Stimulated activated naive CD4-positive, alpha-beta T cell treated with Interleukin-2 at 50 U/mL for 16 hours (primary cell): ENCODE measurements at places on chromosomes 7 and 10.

- DNase-seq = no peak
Measured at GRCh38 chr10:3936422-3937040, 151.5 kb upstream of the KLF6 start.

GRCh38 chr10:7962592-7962991 lies 91.9 kb upstream of the GATA3 start:
- DNase-seq = no peak

- DNase-seq = no peak
Measured at GRCh38 chr7:64874114-64874513, 29.0 kb upstream of the ZNF273 start.

DNA sequence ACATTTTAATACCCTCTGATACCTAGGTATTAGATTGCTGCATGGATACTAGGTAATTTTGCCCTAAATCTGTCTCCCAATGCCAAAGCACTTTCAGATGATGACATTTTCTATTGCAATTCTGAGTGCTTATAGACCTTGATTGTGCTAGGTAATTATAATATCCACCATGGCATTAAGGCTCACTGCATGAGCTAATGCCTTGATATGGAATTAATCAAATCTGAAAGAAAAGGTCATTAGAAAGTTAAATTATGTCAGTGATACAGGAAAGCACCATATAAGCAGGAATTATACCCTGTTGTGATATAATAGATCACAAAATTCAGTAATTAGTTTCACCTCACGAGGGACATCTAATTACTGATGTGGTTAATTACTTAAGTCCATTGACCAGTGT lies 521.4 kb downstream of the DNAJB9 start:
- DNase-seq = no peak

DNA sequence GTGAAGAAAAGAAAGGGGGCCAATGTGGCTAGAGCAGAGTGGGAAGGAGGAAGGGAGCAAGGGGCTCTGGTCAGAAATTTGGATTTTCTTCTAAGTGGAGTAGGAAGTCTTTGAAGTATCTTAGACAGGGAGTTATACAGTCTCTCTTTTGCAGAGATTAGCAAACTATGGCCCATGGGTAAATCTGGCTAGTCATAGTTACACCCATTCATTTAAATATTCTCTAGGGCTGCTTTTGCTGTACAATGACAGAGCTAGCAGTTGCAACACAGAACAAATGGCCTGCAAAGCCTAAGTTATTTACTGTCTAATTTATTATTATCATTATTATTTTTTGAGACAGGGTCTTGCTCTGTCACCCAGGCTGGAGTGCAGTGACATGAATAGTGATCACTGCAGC lies 10.5 kb upstream of the LAMB4 start:
- DNase-seq = no peak

GRCh38 chr10:80771902-80772555 lies 234.3 kb downstream of the SH2D4B start:
- DNase-seq = no peak

DNA sequence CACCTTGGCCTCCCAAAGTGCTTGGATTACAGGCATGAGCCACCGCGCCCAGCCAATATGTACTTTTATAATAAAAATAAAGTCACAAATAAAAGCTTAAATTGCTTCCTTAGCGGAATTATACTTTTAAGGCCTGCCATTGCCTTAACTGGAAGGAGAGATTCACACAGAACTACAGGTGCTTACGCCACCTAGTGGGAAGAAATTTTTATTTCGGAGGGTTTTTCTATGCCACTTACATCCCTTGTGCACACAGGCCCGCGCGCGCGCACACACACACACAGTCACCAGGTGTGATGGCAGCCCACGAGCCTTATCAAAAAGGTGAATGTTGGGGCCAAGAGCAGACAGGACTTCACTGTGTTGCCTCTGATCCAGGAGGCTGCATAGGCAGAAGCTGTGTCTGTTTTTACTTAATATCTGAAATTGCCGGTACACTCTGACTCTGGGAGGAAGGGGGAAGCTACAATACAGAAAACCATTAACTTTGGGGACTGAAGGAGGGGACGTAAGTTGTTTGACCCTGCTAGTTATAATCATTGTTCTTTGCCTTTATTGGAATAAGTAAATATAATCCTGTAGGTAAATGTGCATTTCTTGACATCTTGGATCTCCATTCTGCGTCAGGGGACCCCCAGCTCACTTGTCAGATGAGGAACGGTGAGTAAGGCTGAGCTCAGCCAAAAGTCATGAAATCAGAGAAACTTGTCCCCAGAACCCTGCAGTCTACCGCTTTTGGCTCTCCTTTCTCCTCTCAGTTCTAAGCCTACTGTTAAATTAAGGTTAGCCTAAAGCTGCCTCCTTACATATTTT lies 87.1 kb downstream of the SLC16A9 start:
- no peak for DNase-seq

DNA sequence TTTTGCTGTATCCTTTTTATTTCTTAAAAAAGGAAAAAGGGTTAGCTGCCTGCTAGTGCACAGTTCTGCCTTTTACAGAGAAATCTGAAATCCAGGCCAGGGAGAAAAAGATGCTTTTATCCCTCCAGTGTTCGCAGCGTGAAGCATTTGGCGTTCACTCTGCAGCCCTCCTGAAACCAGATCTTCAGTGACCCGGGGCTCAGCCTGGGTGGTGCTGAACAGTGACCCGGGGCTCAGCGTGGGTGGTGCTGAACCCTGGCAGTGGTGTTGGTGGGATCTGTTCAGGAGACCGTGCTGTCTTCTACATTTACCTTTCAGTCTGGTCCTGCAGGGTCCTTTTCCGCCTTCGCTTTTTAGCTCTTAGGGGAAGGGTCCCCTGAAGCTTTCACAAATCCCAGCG lies 164.7 kb upstream of the KLF6 start:
- DNase-seq = no peak

GRCh38 chr10:112949143-112949823 lies 764 bp upstream of the TCF7L2 start:
- DNase-seq = no peak

DNA sequence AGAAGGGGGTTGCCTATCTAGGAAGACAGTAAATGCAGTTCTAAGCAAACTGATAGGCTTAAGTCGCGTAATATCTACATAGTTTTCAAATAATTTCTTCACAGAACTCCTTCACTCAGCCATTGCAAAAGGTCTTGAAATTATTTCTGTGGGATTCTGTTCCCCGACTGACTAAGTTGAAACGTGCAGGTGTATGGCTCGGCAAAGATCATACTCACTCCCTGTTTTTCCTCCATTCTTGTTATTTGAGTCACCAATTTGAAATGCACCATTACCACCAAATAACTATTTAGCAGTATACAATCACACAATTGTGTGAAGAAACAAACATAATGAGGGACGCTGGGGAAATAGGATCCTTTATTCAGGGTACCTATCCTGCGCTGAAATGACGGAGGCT lies 771.1 kb downstream of the GATA3 start:
- no peak for DNase-seq

- DNase-seq = no peak
Measured at GRCh38 chr10:61542596-61542995, 89.4 kb upstream of the TMEM26 start.

DNA sequence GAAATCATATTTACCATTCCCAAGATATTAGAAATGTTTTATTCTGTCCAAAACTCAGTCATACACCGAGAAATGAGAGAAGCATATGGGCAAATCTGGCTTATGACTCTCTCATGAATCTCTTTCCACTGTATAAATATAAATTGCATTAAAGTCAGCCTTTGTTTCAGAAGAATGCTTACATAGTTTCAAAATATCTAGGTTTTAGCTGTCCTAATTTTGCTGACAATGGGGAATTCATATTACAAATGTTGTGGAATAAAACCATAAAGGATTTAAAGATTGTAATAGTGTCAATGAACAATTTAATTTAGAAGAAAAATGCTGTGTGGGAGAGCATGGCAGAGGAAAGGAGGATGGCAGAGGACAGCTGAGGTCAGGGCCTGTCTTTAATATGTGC lies 185.0 kb upstream of the THSD7A start:
- DNase-seq = no peak

DNA sequence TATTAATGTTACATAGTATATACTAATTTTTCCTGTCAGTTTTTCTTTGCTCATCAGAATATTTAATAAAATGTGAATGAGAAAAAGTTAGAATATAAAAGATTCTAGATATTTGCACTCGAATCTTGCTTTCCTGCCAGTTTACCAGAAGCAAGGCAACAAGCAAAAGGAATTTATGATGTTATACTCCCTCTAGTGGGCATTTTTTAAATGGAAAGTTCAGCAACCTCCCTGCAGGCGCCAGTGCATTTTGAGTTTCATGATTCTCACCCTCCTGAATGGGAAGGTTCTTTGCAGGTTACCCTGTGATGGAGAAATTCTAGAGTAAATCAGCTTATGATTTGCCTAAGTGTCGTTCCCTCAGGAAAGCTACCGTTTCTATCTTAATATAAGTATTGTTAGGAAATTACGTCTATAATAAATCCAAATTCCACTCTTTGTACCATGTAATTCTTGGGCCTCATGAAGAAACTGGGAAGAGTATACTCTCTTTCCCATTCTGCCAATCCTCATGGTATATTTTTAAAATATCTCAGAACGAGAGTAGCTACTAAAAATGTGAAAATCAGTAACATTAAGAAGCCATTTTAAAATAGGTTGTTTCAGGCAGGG lies 350.0 kb downstream of the CRPPA start:
- DNase-seq = no peak

GRCh38 chr7:106768324-106768751 lies 96.7 kb upstream of the PIK3CG start:
- DNase-seq = no peak

- no peak for DNase-seq
Measured at GRCh38 chr10:101552442-101552841, 35.6 kb downstream of the POLL start.

DNA sequence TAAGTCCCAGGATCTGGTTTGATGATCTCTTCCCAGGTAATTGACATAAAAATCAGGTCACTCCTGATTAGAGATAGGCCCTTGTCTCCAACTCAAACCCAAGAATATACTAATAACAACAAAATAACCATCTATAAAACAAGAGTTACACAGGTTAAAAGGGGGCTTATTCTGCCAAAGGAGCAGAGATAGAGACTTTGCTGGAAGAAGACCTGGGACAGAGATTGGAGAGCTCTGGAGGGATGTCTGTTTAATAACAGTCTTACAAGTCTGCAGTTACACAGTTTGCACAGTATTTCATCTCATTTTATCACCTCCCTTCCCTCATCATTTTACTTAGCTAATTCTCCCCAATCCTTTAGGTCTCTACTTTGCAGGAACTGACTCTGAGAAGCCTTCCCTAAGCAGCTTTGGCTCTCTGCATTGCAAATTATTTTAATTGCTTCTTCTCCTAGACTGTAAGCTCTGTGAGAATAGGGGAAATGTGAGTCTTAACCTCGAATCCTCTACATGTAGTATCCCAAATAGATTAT lies 3.7 kb upstream of the ZNF438 start:
- no peak for DNase-seq

DNA sequence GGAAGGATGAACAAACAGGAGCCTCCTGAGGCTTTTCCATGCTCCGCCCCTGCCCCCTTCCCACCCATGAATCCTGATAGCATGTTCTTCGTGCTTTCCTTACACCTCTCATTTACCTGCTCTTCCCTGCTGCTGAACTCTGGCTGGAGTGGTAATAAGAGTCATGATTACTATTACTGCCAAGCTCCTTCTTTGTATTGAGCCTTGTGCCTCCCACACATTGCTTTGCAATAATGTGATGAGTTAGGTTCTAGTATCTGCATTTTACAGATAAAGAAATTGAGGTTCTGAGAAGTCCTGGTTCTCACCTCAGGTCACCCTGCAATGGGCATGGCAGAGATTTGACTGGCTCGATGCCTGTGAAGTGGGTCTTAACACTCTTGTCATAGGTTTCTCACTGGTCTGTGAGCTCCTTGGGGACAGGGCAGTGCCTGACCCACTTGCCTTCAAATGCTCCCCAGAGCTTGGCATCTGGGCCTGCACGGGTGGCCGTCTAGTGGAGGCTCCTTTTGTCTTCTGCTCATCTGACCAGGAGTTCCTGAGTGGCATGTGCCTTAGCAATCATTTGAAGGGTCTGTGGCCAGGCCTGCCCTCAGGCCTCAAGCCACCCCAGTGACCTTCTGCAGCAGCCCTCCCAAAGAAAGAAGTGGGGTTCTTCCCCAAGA lies 309.2 kb upstream of the ZMIZ1 start:
- DNase-seq = no peak

- DNase-seq = no peak
Measured at GRCh38 chr10:109959259-109960145, 36.2 kb upstream of the XPNPEP1 start.

GRCh38 chr10:89867964-89868363 lies 166.6 kb downstream of the KIF20B start:
- no peak for DNase-seq

DNA sequence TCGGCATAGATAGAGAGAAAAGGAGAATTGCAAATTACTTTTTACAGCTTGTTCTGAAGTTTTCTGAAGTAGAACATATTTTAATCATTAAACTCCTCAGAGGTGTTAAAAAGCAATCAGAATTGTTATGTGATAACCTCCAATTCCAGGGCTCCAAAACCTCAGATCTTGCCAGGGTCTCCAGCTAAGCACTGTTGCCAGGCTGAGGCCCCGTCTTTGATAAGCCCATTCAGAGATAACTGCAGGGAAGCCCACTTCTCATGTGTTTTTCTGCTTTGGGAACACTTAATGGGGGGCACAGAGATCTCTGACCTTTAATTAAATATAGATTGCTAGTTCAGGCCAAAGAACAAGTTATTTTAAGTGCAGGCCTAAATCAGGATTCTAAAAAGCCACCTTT lies 40.4 kb downstream of the GFRA1 start:
- no peak for DNase-seq

GRCh38 chr7:44372560-44373417 lies 47.4 kb upstream of the CAMK2B start:
- DNase-seq = no peak

DNA sequence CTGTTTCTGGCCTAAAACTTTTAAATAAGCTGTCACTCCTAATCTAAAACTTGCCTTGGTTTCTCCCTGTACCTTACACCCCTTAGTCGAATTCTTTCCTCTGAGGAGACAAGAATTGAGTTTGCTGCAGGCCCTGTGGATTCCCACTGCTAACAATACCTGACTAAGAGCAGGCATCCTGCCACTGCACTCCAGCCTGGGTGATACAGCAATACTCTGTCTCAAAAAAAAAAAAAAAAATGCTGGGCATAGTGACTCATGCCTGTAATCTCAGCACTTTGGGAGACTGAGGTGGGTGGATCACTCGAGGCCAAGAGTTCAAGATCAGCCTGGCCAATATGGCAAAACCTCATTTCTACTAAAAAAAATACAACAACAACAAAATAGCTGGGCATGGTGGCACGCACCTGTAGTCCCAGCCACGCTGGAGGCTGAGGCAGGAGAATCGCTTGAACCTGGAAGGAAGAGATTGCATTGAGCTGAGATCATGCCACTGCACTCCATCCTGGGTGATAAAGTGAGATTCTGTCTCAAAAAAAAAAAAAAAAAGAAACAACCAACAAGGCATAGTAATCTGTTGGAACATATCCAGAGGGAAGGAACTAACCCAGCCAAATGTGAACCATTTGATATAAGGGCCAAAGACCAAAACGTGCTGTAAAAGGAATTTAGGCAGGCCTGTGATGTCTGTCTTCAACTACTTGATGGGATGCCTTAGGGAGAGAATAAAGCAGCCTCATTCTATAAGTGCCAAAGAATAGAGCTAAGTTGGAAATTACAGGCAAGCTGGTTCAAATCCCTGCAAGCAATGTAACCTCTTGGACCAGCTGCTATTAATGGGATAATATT lies 732.7 kb upstream of the AUTS2 start:
- DNase-seq = no peak

GRCh38 chr7:79227044-79227443 lies 226.4 kb downstream of the MAGI2 start:
- DNase-seq = no peak

GRCh38 chr7:20183086-20183485 lies 34.1 kb downstream of the MACC1 start:
- DNase-seq = no peak
